ENCODE measurements at places on chromosomes 5 and 9. TPM values are rescaled to one million over a fixed set of nuclear protein-coding genes. Genes with fewer than 3 reads are reported as not detected.

Gene EXOC3
- total RNA-seq, result 63.0 TPM

Gene FOXI1
- 0.44 TPM for total RNA-seq

- DNase-seq, result no peak
Observed at GRCh38 chr5:25641124-25641523, 996.3 kb upstream of the CDH10 start.

Gene MLANA
- not detected for total RNA-seq

GRCh38 chr5:115551415-115551814 lies 6.8 kb upstream of the FEM1C start:
- no peak for DNase-seq

DNA sequence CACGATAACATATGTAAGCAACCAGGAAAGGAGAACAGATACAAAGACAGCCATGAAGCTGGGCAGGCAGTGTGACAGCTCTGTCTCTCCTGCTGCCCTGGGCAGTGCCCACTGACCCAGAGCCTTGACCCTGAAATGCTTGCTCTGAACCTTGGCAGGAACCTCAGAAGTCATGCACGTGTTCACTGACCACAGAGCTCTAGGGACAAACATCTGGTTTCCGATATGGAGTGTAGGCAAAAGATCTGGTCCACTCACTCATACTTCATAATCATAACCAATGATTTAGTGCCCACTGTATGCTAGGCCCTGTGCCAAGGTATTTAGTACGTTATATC lies 102.6 kb downstream of the FSTL4 start:
- no peak for DNase-seq

DNA sequence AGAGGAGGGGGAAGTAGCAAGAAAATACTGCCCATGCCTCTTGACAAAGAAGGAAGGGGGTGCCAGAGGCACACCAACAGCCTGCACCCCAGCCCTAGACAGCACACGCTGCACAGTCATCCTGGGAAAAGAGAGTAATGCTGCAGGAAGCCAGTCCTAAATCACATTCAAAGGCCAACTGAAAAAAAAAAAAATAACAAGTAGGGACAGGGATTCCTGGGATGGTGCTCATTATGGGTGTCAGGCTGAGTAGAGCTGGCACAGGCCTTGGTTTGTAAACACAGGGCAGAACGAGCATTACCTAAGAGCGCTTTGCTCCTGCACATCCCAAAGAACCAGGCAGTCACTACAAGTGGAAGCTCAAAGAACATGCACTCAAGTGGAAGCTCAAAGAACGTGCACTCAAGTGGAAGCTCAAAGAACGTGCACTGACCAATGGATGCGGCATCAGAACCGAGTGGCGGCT lies 7.8 kb downstream of the RAPGEF1 start:
- DNase-seq, result no peak

Gene IL3
- not detected for total RNA-seq

DNA sequence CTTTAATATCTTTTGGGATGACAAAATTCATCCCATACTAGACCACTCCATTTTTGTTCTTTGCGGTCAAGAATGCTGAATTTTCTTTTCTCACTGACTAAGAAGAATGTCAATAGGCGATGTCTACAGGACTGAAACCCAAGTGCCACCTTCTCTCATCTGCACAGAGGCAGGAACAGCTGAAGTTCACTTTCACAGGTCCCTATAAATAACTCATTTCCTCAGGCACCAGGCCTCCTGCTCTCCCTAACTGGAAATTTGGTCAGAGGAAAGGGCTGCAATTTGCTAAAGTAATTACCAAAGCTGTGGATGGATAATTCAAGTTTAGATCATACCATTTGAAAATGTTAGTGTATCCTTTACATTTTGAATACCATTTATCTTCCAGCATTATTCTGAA lies 142.9 kb downstream of the DIRAS2 start:
- no peak for DNase-seq

DNA sequence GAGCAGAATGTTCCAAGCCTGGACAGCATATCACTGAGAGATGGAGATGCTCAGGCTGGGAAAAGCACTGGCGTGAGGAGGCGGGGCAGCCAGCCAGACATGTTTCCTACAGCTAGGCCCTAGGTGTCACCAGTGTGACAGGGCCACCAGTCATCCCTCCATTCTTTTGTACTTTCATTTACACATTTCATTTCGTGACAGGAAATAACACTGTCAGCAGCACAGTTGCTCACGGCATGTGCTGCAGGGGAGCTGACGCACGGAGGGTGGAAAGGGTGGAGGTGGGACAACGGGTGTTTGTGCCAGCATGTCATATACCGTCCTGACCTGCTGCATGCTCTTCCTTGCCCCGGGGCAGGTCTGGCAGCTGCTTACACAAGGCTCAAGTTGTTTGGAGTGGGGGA lies 14.8 kb upstream of the CEMIP2 start:
- DNase-seq, result no peak

DNA sequence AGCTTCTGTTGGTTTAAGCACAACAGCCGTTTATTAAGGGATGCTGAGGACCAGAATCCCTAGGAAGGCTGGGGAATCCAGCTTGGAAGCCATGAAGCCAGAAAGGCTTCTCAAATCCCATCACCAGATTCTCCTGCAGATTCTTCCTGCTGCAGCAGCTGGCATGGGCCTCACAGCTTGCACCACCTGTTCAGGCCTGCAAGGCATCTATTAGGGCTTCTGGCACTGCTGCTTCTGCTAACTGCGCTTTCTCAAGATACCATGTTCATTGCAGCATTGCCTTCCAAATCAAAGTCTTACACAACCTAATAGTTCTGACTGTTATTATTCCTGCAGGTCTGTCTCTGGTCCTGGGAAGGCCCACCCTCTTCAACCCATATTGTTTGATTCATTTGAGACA lies 51.2 kb upstream of the ZNF366 start:
- DNase-seq, result no peak

Gene KDM3B
- total RNA-seq, result 62.7 TPM

DNA sequence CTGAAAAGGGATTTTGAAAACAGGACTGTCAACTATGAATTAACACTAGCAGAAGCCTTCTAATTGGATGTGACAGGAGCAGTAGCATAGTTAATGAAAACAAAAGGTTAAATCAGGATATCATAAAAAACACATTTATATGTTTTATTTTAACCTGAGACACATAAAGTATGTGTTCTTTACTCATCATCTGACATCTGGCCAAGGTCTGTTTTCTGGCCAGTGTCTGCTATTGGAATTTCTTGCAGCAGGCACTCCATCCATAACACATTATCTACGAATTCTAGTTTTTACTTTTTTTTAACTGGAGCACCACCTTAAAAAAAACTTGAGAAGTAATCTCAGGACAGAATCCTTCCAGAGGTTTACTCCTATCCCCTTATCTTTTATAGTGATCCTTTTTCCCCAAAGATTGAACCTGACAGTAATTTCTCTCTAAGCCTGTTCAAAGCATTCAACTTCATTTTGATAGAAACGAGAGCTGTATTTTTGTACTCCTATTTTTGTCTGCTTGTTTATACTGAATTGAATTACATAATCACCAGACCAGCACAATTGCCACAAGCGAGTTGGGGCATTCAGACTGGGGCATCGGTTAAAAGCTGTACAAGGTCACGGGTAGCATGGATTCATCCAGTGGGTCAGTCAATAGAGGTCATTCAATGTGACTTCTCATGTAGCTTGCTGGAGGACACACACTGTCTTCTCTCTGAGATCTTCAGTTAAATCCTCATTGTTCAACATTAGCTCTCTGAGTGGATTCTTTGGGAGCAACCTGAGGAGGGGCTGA lies 205.6 kb upstream of the CLINT1 start:
- no peak for DNase-seq

DNA sequence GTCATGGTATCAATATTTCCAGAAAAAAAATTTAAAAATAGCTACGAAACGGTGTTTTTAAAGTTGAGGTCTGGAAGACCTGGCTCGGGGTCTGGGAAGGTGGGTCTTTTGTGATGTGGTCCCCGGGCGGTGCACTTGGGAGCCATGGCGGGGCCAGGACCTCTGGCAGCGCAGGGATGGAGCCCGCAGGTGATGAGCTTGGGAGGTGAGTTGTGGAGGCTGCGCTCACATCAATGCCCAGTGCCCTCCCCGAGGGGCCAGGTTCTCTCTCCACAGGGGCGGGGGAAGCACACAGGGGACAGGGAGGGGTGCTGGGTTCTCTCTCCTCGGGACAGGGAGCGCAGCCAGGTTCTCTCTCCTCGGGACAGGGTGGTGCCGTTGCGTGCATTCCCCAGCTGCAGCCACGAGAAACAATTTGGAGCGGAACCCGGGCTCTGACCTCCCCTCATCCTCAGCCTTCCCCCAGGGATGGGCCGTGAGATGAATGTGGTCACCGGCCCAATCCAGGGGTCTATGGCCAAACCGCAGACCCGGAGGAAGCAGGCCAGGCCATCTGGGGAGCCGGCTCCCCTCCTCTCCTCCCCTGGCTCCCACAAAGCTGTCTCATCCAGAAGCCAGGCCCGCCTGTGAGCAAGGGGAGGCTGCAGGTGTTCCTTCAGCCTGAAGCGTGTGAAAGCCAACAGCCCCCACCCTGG lies 25.8 kb downstream of the DBH start:
- DNase-seq, result no peak

- no peak for DNase-seq
Observed at GRCh38 chr5:109192027-109192426, 217.7 kb downstream of the PJA2 start.

DNA sequence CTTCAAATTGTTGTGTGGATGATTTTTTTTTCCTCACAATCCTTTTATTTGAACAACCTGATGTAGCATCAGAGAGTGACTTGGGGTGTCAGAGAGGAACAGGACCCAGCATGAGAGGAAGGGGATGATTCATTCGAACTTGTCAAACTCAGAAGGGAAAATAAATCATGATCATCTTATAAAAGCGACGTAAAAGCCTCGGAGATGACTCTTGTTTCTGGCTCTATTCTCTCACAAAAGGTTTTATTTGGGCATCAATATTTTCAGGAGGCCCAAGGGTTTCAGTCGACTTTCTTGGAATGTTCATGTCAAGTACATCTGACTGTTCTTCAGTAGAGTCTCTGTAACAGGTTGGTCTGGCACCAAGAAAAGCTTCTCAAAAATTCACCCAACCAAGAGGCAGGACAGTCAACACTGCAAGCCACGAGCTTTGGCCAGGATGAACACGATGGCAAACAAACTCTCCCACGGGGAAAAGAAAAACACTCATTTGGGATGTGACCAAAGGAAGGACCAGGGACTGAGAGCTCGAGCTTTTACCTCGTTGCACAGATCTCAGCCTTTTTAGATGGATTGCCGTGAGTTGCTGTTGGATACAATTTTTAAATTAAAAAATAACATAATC lies 55.1 kb downstream of the ANKH start:
- no peak for DNase-seq

GRCh38 chr9:111282845-111283244 lies 47.2 kb downstream of the OR2K2 start:
- DNase-seq, result no peak

Gene RNF208
- 2.0 TPM for total RNA-seq

Gene PCDHGB4
- total RNA-seq, result 9.3 TPM

Gene LRRC70
- 4.6 TPM for total RNA-seq
